NCI-H1092 treated with DMSO at 0.1 percent for 48 hours (cell line): ENCODE measurements at places on chromosomes 12 and 14.

DNA sequence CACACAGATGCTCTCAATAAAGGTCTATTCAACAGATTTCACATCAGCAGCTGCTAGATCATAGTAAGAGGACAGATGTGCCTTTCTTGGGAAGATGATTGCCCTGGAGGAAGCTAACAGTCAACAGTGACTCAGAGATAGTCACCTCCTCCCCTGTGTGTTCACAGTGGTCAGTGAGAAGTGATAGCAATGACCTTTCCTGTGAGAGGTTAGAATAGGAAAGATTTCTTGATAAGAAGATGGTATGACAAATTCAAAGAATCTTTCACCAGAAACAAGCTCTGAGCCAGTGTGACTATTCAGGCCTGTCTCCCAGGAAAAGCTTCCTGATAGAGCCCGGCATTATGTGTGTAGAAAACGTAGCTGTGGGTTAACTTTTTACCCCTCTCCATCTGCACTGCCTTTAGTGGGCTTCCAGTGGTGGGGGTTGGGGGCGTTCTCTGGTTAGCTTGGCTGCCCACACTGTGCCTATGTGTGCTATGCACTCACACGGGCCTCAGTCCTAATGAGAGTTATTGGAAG lies 66.4 kb upstream of the ARHGAP5 start:
- no peak for DNase-seq

DNA sequence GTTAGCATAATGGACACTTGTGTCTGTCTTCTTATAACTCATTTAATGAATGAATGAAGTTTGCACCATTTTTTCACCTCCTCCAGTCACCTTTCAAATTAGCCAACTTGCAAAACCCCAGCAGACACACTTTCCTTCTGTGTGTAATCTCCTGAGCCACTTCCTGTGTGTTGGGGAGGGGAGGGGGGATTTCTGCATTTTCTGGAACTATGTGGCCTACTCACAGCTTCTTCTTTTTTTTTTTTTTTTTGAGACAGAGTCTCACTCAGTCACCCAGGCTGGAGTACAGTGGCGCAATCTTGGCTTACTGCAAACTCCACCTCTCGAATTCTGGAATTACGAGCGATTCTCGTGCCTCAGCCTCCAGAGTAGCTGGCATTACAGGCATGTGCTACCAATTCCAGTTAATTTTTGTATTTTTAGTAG lies 4.1 kb upstream of the SERPINA1 start:
- no peak for DNase-seq

GRCh38 chr12:74031045-74031444 lies 506.6 kb upstream of the ATXN7L3B start:
- DNase-seq, result no peak

DNA sequence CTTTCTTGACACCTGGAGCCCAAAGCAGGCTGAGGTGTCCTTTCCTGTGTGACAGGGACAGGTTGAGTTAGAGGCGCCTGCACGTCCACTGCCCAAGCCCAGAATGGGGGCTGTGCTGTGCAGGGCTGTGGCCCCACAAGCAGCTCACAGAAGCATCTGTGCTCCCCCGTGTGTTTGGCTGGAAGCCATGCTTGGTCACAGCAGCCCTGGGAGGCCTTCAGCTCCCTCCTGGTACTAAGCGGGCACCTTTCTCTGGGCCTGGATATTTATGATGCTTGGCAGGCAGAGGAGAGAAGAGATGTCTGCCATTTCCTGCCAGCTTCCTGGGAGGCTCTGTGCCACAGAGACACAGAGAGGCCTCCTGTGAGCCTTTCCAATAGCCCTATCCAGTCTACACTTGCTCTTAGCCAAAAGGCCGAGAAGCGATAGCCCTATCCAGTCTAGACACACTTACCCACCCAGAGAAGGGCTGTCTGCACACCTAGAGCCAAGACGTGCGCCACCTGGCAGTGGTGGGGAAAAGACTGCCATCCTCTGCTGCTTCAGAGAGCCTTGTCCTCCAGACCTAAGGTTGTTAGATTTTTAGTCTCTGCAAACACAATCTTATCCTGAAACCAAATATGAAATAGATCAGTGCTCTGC lies 117.4 kb downstream of the GCH1 start:
- DNase-seq, result peak; percentile 45

DNA sequence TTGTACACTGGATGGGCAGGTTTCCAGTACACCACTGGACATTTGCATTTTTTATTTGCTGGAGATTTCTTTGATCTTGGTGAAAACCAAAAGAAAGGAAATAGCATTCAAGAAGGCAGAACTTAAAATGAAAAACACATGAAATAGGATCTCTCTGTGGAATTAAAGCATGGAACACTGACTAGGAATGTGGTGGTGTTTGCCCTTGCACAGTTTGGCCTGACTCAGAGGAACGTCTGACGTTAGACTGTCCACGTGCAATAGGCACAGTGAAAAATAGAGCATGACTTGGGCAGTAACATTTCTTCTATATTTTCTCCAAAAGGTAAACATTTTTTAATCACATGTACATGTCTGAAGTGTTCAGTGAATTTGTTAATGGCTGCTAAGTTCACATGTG lies 474.1 kb upstream of the PRICKLE1 start:
- DNase-seq, result no peak
